Glomerular endothelial cell (primary cell): ENCODE measurements at places on chromosomes 2 and 18.

DNA sequence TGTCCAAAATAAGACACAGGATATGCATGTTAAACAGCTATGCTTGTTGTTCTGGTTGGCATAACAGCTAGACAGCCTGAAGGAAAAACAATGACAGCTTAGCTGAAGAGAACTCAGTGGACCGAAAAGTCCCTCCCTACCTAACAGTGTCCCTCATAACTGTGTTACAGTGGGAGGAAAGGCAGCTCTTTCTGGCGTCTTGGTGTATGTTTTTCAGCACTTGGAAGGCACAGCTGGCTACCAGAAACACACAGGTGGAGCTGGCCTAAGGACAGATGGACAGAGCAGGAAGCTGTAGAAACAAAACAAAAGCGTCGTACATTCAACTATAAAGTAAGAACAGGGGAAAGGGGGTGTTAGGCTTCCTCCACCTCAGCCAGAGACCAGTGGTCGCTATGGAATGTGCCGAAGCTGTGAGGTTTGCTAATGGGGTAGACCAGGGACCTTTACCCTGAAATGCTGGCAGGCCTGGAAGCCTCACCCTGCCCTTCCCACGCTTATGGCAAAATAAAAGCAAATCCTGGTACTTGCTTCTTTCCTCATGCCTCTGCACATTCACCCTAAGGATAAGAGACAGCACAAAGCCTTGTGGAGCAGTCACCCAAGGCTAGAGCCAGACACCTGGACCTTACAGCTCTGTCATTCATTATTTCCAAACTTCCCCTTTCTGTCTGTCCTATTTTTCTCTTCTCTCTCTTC, 103.5 kb upstream of the TRIB2 start:
- DNase-seq, result no peak

DNA sequence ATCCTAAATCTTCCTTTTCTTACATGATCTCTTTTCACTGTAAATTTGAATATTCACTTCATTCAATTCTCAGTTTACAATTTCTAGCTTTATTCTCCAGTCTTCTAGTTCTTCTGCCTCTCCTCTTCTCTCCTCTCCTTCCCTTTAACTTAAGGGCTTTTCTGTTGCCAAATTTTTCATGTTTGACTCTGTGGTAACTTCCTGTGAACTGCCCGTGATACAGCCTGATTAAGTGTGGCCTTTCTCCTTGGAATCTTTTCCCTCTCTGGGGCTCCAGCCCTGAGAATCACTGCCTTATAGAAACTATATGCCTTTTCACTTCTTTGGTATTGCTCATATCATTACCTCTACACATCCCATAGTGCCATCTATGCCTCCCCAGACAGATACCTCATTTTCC, 1923.8 kb upstream of the CELF4 start:
- DNase-seq, result no peak

GRCh38 chr2:15145919-15146318, 415.2 kb downstream of the NBAS start:
- DNase-seq, result no peak

DNA sequence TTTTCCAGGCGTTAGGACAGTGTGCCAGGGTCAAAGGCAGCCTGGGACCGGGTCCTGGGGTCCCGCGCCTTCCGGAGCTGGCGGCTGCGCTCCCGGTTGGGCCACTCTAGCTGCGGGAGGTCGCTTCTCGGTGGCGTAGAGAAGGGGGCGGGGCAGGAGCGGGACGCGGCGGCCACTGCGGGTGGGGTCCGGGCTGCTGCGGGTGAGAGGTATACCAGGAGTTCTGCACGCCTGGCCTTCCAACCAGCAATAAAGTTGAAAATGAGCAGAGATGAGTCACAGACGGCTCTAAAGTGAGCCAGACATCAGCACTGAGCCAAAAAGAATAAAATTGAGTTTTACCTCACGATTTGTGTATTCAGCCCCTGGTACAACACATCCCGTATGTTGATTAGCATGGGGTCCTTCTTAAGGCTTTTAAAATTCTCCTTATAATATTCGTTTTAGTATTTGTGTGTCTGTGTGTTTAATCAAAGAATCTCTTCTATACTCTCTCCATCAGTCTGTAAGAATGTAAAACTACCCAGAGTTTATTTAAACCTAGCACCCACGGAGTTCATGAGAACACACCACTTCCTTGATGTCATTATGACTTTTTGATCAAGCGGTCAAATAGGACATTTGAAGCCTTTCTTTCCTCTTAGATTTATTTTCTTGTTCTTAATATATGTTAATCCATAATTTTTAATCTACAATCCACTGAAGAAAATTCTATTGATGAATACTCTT, at the start of gene C1GALT1C1L:
Gene C1GALT1C1L, minus strand, starts transcription at position 108 of the 729 bp plus-strand sequence. Its CDS starts 107 bp downstream, at position 1.
- DNase-seq, result no peak

- DNase-seq, result no peak
Measured at GRCh38 chr2:120863661-120864320, 128.1 kb downstream of the GLI2 start.

GRCh38 chr2:159366538-159366937, 80.0 kb upstream of the WDSUB1 start:
- no peak for DNase-seq
